ENCODE measurements at places on chromosomes 3 and 15.

DNA sequence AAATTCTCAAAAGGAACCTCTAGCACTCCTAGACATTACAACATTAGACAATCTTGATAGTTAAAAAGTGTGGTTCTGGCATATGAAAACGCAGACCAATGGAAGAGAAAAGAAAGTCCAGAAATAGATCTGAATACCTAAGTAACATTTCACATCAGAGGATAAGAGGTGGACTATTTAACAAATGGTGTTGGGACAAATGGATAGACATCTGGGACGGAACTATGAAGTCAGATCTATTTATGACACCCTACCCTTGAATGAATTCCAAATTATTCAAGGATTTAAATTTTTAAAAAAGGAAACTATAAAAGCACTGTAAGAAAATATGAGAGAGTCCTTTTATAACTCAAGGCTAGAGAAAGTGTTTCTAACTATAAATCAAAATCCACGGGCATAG lies 111.3 kb downstream of the SCN11A start:
- DNase-seq: no peak

GRCh38 chr3:52023860-52024764 lies 28.4 kb upstream of the RPL29 start:
- DNase-seq: peak; percentile 70

DNA sequence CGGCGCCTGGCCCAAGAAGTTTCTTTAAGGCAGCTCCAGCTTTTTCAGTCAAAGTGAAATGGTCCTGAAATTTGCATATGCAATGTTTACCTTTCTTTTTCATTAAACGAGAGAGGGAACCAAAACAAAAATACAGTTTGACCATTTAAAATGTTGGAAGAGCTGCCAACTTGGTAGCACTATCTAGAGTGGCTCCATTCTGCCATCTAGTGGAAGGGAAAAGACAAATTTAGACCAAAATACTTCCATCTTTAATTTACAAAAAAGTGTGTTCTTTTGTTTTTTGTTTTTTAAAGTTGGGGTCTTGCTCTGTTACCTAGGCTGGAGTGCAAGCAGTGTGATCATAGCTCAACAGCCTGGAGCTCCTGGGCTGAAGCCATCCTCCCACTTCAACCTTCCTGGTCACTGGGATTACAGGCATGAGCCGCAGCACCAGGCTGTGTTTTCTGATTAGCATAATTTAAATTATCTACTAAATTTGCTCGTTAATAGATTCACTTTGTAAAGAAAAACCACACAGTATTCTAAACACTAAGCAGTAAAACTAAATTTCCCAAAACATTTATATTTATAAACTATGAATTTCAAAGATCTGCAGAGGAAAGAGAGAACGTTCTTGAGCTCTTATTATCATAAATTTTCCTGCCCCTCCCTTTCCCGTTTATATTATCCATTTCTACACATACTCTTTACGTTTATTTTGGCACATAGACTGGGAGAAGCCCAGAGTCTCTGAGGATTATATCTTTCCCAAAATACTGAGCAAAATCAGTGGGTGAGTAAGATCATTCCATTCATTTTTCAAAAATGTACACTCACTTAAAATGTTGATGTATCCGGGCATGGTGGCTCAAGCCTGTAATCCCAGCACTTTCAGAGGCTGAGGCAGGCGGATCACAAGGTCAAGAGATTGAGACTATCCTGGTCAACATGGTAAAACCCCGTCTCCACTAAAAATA lies 15.4 kb upstream of the RFC4 start:
- DNase-seq: peak; percentile 52

- no peak for DNase-seq
These were observed 214.7 kb downstream of the CHST2 start for GRCh38 chr3:143334231-143334630.

GRCh38 chr3:13727890-13728289 lies 152.0 kb downstream of the WNT7A start:
- DNase-seq: no peak

GRCh38 chr3:57451150-57451846 lies 92.8 kb downstream of the DNAH12 start:
- no peak for DNase-seq

DNA sequence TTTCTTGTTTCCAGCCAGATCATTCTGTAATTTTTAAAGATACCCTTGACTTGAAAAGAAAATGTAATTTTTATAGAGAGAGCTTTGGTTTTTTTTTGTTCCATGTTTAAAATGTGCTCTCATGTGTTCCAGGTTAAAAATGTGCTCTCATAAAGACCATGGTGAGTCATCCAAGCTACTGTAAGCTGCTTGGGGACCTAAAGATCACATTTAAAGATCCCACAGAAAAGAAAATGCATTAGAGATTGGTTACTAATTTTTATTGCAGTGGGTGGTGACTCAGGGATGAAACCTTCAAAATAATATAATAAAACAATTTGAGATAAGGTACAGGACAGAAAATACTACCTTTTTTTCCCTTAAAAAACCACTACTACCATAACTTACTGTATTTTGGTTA lies 11.0 kb downstream of the TCF12 start:
- no peak for DNase-seq
